CD4-positive, alpha-beta T cell treated with Interleukin-17A for 1 hour (primary cell): ENCODE measurements at places on chromosomes 6 and 20.

- no peak for DNase-seq
These were observed 10.3 kb upstream of the RALY start for GRCh38 chr20:33983371-33983770.

GRCh38 chr6:19839237-19839546 is 2.0 kb downstream of the ID4 start:
- no peak for DNase-seq

DNA sequence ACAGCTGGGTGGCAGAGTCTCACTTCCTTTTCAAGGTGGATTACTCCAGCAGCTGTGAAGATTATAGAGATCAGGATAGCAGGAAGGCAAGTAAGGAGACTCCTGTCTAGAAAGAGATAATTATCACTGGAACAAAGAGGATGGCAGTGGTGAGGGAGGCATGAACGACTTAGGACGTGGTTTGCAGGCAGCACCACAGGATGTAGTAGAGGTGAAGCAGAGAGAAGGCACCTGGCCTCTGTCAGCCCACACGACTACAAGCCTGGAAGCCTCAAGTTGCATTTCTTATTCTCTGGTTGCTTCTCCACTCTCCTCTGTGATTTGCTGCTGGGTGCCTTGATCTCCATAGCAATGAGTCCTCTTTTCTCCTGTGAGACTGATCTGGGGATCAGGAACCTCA is 62.7 kb downstream of the TSHZ2 start:
- peak; percentile 6 for DNase-seq

- DNase-seq = no peak
These were observed 114.0 kb upstream of the HDGFL1 start for GRCh38 chr6:22455378-22455777.

DNA sequence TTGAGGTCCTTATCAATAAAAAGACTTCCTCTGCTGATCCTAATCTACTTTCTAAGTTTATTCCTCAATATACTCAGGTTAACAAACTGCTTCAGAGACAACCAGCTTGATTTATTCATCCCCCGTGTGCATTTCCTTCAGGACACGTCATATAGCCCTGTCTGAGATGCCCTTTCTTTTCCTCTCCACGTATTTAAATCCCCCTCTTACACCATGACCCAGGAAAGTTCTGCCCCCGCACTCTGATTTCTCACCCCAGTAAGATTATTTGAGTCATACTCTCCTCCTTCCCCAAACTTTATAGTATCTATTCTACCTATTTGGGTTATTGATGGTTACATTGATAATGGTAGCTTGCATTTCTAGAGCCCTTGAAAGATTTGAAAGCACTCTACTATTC is 9.8 kb upstream of the CGA start:
- DNase-seq = no peak

DNA sequence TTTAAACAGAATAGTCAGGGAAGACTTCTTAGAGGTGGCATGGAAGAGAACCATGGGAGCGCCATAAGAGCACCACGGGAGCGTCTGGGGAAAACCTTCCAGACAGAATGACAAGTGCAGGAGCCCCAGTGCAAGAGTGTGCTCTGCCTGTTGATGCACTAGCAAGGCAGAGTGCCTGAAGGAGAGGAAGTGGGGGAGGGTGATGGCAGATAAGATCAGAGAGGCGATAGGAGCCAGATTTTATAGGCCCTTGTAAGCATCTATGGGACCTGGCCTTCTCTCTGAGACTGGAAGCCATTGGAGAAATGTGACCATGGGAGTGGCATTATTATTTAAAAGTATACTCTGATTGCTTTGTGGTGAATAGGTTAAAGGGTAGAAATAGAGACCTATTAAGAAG is 13.1 kb downstream of the FUCA2 start:
- DNase-seq = peak; percentile 27

GRCh38 chr6:163333701-163334663 is 80.5 kb upstream of the QKI start:
- no peak for DNase-seq

- no peak for DNase-seq
These were observed 124.1 kb upstream of the DST start for GRCh38 chr6:56766806-56767178.

GRCh38 chr6:167737205-167737830 is 89.4 kb upstream of the AFDN start:
- no peak for DNase-seq

DNA sequence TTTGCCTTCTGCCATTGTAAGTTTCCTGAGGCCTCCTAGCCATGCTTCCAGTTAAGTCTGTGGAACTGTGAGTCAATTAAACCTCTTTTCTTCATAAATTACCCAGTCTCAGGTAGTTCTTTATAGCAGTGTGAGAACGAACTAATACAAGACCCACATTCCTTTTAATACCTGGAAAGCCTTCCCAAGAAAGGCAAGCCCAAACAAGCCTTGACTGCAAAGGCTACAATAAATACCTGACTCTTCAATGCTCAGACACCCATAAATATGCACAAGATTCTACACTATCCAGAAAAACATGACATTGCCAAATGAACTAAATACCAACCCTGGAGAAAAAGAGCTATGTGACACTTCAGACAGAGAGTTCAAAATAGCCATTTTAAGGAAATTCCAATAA is 338.8 kb downstream of the HAO1 start:
- no peak for DNase-seq

GRCh38 chr6:142881761-142882160 is 63.2 kb downstream of the HIVEP2 start:
- no peak for DNase-seq

GRCh38 chr20:59006167-59006863 is 739 bp downstream of the CTSZ start:
- DNase-seq = peak; percentile 10

DNA sequence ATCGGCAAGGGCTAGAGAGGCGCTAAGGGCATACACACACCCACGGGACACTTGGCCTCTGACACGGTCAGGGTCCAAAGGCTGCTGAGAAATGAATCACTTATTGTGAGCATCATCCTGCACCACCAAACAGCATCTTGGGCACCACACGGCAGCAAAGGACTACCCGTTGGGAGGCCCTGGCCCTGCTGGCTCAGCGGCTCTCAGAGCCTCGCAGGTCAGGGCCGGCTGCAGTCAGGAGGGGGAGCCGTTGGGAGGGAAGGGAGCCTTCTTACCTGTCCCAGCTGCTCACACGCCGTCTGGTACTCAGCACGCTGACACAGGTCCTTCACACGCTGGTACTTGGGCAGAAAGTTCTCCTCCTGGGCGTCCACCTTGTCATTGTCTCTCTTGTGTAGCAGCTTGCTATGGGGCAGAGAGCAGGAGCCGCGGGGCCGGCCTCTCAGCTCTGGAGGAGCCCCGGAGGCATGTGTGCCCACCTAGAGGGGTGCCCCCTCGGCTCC is 109.0 kb downstream of the SULF2 start:
- no peak for DNase-seq

- DNase-seq = no peak
These were observed 82.1 kb downstream of the PLEKHG1 start for GRCh38 chr6:150681578-150682395.

DNA sequence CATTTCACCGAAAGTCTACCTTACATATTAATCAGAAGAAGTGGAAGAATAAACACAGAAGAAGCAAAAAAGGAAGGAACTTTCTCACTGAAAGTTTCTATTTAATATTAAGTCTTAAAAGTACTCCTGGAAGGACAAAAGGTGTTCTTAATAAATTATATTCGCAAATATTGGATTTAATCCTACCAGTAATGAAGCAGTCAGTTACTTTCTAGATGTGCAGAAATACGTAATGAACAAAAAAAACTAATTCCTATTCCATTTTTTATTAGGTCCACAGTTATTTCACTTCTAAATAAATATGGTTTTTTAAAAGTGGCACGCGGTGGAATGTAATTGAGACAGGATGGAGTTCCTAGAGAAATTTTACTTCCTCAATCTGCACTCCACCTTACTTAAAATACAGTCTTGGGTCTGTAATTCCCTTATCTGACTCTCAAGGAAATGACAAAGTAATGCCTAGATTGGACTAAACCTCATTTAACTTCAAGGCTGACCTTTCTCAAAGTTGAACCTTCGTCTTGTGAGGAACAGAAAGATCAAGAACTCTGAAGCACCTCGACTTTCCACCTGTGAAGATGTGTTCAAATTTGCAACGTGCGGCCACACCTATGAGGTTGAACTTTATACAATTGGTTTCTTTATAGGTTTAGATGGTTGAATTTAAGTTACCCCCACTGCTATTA is 1.1 kb upstream of the TRAM2 start:
- DNase-seq = no peak

DNA sequence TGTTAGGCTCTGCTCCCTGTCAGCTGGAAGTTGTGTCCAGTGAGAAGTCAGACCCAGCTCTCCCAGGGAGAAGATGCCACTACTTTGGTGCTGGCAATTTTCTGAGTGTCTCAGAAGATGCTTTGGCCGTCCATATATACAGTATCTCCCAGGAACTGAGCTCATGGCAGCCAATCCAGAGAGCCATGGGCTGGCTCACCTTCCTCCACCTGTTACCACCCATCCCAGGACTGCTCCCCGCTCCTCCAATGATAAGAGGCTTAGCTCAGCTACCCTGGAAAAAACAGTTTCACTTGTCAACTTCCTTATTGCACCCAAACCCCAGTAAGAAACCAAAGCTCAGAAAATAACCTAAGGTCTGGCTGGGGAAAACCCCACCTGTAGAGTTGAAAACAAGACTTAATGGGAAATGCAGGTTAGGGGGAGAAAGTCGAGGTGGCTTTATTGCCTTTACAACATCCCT is at the start of gene BNIP5:
BNIP5 (minus strand) TSS at position 110 of the 463 bp plus-strand sequence. CDS start 6,198 bp downstream, outside the sequence.
- DNase-seq = peak; percentile 31

GRCh38 chr6:5201271-5201670 is 59.5 kb downstream of the LYRM4 start:
- no peak for DNase-seq

DNA sequence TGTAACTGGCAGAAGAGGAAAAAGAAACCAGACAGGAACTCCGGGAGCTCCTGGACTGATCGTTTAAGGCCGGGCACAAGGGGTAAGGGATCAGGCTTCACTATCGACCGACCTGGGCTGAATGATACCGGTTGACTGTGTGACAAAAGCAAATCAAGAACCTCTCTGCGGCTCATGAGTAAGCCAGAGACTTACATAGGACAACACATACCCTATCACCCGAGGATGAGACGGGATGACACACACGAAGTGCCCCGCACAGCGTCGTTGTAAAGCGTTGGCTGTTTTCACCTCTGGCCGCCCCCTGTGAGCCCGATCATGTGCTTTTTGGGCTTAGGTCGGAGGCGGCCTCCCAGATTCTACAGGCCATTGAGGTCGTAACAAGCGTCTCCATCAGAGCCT is 695 bp upstream of the TGIF2 start:
- peak; percentile 75 for DNase-seq

DNA sequence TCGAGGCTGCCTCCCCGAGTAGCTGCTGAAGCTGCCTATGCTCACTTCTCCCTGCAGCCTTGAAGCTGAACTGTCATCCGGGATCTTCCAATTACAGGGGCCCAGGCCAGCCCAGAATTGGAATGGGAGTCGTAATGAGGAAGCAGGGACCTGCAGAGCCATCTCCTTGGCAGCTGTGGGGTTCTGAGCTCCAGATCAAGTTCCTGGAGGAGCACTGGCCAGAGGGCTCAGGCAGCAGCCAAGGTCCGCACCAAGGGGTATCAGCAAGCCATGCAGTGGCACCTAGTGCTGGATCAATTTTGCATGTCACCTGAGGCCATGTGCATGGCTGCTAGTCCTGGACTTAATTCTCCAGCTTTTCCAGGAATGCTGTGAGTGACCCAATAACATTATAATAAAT is 163.2 kb upstream of the TSHZ2 start:
- DNase-seq = no peak

GRCh38 chr20:40711079-40711478 is 22.0 kb upstream of the MAFB start:
- no peak for DNase-seq

GRCh38 chr20:1335961-1336698 is 7.2 kb upstream of the SDCBP2 start:
- no peak for DNase-seq

GRCh38 chr6:2061880-2062279 is 183.5 kb downstream of the GMDS start:
- DNase-seq = no peak

- no peak for DNase-seq
These were observed 197.5 kb downstream of the BCKDHB start for GRCh38 chr6:80304014-80304413.

- no peak for DNase-seq
These were observed 20.5 kb downstream of the DNAJC5 start for GRCh38 chr20:63915471-63915870.

GRCh38 chr20:15205028-15205427 is 867.6 kb upstream of the FLRT3 start:
- no peak for DNase-seq

DNA sequence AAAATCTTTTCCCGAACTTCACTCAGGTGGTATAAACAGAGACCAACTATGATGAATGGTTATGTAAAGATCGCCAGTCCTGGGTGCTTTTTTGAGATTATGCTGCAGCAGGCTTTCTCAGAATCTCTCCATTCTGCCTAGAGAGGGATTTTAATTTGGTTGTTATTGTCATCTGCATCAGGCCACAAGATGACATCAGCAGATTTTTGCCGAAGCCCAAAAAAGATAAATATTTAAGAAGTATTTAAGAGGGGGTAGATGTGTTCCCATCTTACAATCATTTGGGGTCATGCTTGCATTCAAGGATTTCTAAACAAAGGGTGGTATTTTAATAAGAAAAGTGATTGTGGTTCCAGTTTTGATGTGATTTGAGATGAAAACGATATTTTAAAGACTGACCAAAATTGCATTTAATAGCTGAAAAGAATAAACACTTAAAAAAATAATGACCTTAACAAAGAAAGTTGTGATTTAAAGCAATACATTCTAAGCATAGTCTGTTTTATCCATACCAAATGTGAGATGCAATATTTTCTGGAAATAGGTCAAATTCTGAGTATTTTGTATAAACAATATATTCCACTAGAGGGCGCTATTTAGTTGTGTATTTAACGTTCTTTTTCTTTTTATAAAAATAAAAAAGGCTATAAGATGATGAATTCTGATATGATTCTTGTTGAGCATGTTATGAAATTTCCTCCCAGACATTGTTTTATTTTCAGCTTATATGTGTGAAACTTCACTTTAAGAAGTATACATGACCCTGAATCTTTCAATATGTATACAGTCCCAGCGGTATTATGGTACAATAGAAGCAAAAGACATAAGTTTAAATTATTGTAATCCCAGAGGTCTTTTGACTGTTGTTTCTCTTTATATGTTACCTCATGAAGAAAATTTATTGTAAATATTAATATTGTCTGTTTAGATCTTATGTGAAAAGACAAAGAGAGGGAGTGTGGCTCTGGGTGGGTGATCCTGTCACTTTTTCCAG is 51.0 kb upstream of the ZFP64 start:
- DNase-seq = peak; percentile 45

GRCh38 chr20:43681468-43681942 is 14.6 kb downstream of the MYBL2 start:
- no peak for DNase-seq

DNA sequence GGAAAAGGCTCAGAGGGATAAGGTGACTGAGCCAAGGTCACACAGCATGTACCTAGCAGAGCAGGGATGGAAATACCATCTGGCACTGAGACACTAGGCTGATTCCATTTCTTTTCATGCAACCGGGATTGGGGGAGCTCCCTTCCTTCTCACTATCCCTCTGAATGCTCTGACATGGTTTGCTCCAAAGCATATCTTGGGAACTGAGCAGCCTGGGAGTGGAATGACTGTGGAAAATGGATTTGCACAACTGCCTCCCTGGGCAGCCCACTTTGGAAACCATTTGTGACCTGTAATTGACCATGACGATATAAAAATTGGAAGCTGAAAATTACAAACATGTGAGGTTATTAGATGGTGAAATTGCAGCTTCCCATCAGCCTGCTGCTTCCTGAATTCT is 309.0 kb upstream of the CHD6 start:
- DNase-seq = no peak
